Right atrium auricular region (tissue), 2 donors: ENCODE measurements at places on chromosomes 4 and X. TPM values are rescaled to one million over a fixed set of nuclear protein-coding genes. Genes with fewer than 3 reads are reported as not detected.

DNA sequence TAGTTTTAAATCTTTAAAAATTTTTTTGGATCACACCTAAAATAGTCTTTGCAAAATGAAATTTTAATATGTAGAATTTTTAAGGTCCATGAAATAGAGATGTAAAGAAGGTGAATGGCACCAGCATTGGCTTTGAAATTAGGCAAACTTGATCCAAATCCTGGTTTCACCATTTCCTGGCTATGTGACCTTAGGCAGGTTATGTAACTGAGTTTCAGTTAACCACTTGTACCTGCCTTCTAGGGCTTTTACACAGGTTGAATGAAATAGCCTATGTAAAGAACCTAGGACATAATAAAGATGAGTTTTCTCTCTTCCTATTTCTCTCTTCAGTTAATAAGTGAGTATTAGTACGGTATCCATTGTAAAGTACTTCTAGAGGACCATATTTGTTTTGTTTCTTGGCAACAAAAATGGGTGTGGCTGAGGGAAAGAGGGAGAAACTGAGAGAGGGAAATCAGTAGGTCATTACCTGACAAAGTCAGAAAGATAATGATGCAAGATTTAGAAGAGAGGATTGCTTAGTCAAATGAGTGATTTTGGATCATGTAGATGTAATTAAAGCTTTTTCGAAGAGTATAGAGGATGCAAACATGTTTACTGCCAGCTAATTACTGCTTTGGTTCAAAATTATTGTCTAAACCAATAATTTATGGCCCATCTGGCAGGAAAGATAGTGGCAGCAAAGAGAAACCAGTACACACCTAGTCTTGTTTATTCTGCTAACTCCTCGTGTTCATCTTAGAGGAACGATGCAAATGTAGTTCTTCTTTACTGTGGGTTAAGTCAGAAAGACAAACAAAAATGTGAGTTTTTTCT is 81.9 kb downstream of the PDLIM5 start:
- H3K27me3 ChIP-seq = no peaks in the 10 kb centered on the region

DNA sequence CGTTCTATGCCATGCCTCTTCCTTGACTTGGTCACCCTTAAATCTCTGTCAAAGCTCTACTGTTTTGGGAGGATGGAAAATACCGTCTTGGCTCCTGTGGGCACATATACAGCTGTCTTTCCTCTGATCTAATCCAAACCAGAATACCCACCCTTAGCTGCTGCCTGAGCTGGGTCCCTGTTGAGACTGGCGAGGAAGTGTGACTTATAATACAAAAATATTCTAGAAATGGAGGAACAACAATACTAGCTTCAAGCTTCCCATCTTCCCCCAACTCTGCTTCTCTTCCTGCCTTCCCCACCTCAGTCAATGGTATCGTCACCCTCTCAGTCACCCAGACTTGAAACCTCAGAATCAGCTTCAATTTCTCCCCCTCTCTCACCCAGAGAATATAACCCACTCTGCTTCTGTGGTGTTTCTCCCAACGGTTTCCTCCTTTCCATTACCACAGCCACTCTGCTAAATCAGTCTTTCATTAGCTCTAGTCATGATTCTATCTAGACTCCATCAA is 599 bp upstream of the IL2RG start:
- no peaks in the 10 kb centered on the region for H3K36me3 ChIP-seq
- no peak overlapping the region for H3K27ac ChIP-seq
- H3K27me3 ChIP-seq = no peaks in the 10 kb centered on the region
- H3K4me1 ChIP-seq = no peaks in the 10 kb centered on the region
- no peak for DNase-seq

GRCh38 chrX:37314531-37314930 is 34.6 kb upstream of the PRRG1 start:
- H3K27me3 ChIP-seq = no peaks in the 10 kb centered on the region
- H3K36me3 ChIP-seq = no peaks in the 10 kb centered on the region
- no peaks in the 10 kb centered on the region for H3K4me1 ChIP-seq
- no peak overlapping the region for H3K4me3 ChIP-seq
- DNase-seq = no peak

DNA sequence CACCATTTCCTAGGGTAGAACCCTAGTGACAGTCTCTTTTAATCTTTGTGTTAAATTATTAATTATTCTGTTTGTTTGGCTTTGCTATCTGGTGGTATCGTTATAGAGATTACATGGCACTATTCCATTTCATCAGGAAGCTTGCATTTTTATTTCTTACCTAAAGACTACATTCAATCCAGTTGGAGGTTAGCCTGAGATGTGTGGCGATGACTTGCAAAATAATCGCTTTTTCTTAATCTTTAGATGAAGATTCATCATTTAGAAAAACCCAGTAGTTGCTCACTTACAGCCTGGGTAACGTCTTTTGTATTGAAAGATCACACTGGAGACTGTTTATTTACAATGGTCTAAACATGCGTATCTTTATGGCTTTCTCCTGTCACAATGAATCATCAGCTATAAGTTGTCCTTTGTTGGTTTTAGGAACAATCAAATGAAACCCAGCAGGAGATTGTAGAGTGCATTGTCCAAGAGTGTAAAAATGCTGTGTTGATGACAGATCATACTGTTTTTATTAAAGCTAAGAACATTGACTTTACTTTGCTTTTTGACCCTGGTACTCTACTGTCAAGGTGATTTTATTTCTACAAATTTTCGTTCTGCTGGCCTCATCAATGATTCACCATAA is 281.7 kb upstream of the PITX2 start:
- no peak for DNase-seq
- no peaks in the 10 kb centered on the region for H3K4me1 ChIP-seq
- no peak overlapping the region for H3K4me3 ChIP-seq
- no peaks in the 10 kb centered on the region for H3K27me3 ChIP-seq
- no peak overlapping the region for H3K27ac ChIP-seq
- H3K36me3 ChIP-seq = no peaks in the 10 kb centered on the region

DNA sequence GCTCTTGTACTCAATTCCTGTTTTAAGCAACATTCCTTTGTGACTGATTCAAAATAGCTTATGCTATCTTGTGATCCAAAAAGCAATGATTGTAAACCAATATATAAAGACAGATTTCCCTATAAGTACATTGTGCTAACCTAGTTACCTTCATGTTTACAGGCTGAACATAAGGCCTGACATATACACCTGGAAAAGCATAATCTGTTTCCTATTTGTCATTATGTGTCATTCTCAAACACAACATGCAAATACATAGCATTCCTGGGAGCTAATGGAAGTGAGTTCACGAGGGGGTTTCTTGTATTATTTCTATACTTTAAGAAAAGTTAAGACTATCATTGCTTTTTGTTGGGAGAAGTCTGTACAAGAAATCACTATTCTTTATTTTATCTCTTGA is 638.1 kb upstream of the AGA start:
- DNase-seq = no peak
- H3K27me3 ChIP-seq = no peaks in the 10 kb centered on the region
- H3K4me3 ChIP-seq = no peak overlapping the region
- no peak overlapping the region for H3K27ac ChIP-seq
- no peaks in the 10 kb centered on the region for H3K36me3 ChIP-seq

DNA sequence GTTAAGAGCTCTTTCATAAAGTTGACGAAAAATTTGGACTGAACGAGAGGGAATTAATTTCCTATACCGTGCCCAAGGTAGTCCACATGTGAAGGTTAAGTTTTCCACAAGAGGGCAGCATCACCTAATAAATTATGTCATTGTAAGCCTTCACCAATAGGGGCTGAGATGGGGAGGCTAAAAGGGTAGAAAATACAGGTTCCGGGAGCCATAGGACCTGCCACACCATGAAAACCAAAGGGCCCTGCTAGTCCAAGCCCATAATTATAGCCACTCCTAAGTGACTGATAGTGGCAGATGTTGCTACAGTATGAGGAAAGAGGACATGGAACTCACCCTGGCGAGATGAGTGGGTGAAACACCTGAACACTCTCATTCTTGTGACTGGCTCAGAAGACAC is 122.2 kb downstream of the SHROOM4 start:
- H3K36me3 ChIP-seq = no peaks in the 10 kb centered on the region
- H3K27ac ChIP-seq = no peak overlapping the region
- H3K4me1 ChIP-seq = no peaks in the 10 kb centered on the region
- no peak for DNase-seq

DNA sequence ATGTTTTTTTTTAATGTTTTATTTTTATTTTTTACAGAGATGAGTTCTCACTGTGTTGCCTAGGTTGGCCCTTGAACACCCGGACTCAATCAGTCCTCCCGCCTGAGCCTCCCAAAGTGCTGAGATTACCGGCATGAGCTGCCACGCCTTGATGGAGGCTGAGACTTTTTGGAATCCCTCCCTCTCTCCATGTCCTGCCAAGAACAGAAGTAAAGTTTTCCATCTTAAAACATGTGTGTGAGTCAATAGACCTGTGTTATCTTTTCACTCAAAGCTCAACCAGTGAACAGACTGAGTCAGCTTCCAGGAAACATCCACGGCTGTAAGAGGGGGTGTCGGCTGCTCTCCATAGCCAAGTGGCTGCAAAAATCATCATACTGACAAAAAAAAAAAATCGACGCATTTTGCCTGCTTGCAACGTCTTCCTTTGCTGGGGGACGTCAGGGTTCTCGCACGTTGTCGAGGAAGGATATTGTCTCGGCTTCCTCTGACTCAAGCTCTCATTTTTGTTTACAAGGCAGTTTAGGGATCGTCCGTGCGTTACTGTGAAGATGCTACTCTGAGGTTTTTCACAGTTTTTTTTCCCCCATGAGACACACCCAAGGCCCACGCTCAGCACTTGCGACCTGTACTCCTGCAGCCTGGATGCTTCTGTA is 10.0 kb upstream of the ASMTL start:
- H3K27ac ChIP-seq = no peak overlapping the region
- no peak overlapping the region for H3K4me3 ChIP-seq
- H3K4me1 ChIP-seq = no peaks in the 10 kb centered on the region

DNA sequence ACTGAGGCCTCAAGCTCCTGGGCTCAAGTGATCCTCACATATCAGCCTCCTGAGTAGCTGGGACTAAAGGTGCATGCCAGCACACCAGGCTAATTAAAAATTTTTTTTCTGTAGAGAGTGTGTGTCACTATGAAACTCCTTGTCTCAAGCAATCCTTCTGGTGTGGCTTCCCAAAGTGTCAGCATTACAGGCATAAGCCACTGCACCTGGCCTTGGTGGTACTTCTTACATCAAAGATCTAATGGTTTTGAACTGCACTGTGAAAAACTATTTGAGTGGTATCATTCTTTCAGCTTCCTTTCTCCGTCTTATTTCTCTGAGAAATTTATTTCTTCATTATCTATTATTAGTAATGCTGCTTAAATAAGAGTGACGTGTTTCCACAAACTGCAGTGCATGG is 98.5 kb downstream of the UNC5C start:
- H3K27me3 ChIP-seq = no peaks in the 10 kb centered on the region
- no peak overlapping the region for H3K27ac ChIP-seq

DNA sequence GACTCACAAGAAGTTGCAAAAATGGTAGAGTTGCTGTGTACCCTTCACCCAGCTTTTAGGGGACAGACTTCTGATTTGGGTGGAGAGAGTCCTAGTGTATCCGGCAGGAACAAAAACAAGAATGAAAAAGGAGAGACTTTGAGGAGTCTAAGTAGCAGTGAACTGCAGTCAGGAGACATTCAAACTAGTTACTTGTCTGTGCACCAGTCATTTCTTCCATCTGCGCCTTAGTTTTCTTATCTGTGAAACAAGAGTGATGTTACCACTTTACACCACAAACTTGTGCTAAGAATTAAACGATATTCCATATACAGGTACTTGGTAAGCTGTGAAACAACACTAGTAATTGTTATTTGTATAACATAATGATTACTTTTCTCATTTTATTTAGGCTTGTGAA is 47.3 kb downstream of the SH2D1A start:
- no peak overlapping the region for H3K27ac ChIP-seq
- H3K27me3 ChIP-seq = no peaks in the 10 kb centered on the region
- H3K4me1 ChIP-seq = no peaks in the 10 kb centered on the region
- no peak overlapping the region for H3K4me3 ChIP-seq
- DNase-seq = no peak

GRCh38 chr4:169689681-169690080 is 68.1 kb downstream of the HPF1 start:
- no peaks in the 10 kb centered on the region for H3K27me3 ChIP-seq
- DNase-seq = no peak
- no peaks in the 10 kb centered on the region for H3K4me1 ChIP-seq

- H3K27ac ChIP-seq = no peak overlapping the region
- no peaks in the 10 kb centered on the region for H3K36me3 ChIP-seq
- H3K27me3 ChIP-seq = no peaks in the 10 kb centered on the region
- no peak overlapping the region for H3K4me3 ChIP-seq
- no peak for DNase-seq
Observed at GRCh38 chrX:39133971-39134370, 332.7 kb downstream of the MID1IP1 start.

DNA sequence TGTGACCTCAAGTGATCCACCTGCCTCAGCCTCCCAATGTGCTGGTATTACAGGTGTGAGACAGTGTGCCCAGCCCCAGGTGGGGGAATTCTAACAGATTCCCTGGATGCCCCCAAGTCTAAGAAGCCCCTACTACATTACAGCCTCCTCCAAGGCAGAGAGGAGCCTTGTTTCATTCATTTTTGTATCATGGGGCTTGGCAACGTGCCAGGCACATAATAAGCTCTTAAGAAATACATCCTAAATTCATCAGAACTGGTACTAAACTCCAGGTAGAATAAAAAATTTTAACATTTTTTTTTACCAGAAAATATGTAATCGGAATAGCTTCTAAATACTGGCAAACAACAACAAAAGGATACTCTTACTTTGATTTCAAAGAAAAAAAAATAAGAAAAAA is 127.1 kb downstream of the CHIC2 start:
- no peak overlapping the region for H3K4me3 ChIP-seq
- DNase-seq = no peak
- no peaks in the 10 kb centered on the region for H3K36me3 ChIP-seq
- H3K27ac ChIP-seq = no peak overlapping the region

DNA sequence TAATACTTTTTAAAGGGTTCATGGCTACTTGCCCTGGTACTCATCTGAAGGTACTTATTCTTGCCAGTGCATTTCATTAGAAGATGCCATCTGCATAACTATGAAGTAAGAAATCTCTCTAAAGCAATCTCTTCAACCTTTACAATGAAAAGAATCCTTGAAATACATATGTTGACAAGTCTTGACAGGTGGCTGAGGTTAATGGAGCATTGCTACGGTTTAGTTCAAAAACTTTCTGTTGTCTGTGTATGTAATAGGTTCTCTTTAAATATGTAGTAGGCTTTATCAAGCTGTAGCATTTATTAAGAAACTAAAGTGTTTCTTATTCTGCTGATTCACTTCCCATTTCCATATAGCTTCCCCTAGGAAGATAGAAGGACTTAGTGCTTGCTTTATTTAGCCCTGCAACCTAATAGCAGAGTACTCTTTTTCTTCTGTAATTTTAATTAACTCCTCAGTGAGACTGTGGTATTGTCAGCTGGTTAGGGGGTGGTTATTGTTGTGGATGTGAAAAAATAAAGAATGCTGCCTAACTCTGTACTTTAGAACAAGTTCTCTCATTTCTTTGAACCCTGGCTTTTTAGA is 39.3 kb downstream of the SLAIN2 start:
- H3K27me3 ChIP-seq = no peaks in the 10 kb centered on the region
- DNase-seq = no peak
- no peak overlapping the region for H3K4me3 ChIP-seq
- H3K27ac ChIP-seq = no peak overlapping the region
- H3K4me1 ChIP-seq = no peaks in the 10 kb centered on the region
- peaks cover 25% of the 10 kb centered on the region for H3K36me3 ChIP-seq

- H3K4me1 ChIP-seq = peaks cover 8% of the 10 kb centered on the region
- H3K27ac ChIP-seq = no peak overlapping the region
- no peak overlapping the region for H3K4me3 ChIP-seq
Observed at GRCh38 chr4:100591161-100591876, 73.5 kb upstream of the EMCN start.

Gene TET2
- 16.2 TPM for total RNA-seq

Gene TMPRSS11B
- not detected for total RNA-seq

Gene AMOT
- 6.8 TPM for total RNA-seq

Gene AMBN
- not detected for total RNA-seq

Gene SSX2B
- total RNA-seq = not detected

Gene GAGE12C
- total RNA-seq = not detected
